ENCODE measurements at places on chromosomes 5 and 9.

DNA sequence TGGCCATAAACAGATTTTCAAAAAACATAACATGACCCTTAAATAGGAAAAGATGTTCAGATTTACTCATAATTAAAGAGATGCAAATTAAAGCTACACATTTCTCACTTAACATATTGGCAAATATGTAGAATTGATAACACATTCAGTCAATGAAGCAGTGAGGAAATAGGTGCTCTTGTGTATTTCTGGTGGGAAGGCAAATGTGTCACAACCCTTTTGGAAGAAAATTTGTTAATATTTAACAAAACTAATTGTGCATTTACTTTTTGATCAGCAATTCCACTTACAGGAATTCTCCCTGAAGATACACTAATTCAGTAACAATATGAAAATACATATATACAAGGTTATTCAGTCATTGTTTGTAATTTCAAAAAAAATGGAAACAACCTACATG, 68.1 kb downstream of the FBXW11 start:
- no peak for DNase-seq

- no peak for DNase-seq
Observed at GRCh38 chr9:35675732-35676392, 2.1 kb downstream of the CA9 start.

DNA sequence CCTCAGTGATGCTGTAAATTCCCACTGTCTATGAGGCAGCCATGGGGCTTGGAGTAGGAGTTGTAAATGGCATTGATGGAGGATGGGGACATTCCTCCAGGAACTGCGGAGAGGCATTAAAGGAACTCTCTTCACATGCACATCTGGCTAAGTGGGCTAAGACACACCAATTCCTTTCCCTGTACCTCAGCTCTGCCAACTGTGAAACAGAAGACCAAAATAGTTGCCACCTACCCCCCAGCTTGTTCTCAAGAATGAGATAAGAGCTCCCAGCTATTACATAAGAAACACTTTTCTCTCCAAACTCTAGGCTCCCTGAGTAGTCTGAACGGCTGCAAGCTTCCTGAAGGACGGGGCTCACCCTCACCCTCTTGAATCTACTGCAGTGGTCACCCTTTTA, 144.6 kb upstream of the SLC30A5 start:
- no peak for DNase-seq

DNA sequence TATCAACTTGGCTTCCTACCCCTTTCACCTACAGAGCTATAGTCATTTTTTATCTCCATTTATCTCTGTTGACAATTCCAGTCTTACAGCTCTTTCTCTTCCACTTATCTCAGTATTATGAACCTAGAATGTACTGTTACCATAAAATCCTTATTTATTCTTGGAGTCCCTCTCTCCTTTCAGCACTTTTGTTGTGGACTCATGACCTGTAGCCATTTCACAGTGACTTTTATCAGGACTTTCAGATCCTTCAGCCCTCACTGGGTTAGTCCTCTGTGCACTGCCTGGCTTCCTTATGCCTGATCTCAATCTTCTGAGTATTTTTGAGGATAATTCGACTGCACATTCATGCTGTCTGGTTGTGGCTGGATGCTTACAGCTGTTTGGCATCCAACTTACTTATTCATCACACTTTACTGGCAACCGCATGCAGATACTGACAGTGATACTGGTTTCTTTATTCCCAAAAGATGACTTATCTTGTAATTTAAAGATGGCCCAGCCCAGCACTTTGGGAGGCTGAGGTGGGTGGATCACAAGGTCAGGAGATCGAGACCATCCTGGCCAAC, 293.3 kb downstream of the MAN2A1 start:
- no peak for DNase-seq

- DNase-seq: no peak
Observed at GRCh38 chr9:1960342-1961042, 54.7 kb upstream of the SMARCA2 start.

DNA sequence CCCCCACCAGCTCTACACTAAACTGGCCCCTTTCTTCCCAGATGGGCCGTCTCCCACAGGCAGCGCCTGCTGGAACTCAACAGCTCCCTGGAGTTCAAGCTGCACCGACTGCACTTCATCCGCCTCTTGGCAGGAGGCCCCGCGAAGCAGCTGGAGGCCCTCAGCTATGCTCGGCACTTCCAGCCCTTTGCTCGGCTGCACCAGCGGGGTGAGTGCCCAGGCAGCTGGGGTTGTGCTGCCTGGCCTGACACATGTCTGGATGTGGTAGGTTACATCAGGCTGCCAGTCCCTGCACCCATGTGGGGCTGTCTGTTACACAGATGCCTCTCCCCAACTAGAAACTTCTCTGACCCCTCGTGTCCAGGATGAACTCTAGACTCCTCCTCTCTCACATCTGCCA, 9.8 kb downstream of the NHP2 start:
- no peak for DNase-seq

- no peak for DNase-seq
Observed at GRCh38 chr5:89498699-89499098, 615.7 kb upstream of the MEF2C start.

DNA sequence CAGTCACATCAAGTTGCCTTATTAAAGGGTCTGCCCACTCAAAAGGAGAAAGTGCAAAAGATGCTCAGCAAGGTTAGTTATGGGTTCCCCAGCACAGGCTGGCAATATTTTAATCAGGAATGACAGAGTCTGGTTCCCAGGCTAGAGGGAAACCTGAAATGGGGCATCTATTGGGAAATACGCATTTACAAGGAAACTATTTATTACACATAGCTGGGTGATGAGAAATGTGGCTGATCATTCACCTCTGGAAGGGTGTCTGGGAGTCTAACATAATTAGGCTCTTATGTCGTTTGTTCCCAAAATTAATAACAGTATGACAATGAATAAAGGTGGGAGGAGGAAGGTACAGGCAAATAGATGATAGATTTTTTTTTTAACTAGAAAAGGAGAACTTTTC, 314.7 kb downstream of the ENC1 start:
- no peak for DNase-seq

Measured in KG1 (cell line).